Activated CD8-positive, alpha-beta T cell treated with anti-CD3 and anti-CD28 coated beads, Interleukin-2, amount 10 ng/mL, durations not matched to agents 7 days and 5 days (primary cell): ENCODE measurements at places on chromosomes 3 and 15. TPM values are rescaled to one million over a fixed set of nuclear protein-coding genes. Genes with fewer than 3 reads are reported as not detected.

DNA sequence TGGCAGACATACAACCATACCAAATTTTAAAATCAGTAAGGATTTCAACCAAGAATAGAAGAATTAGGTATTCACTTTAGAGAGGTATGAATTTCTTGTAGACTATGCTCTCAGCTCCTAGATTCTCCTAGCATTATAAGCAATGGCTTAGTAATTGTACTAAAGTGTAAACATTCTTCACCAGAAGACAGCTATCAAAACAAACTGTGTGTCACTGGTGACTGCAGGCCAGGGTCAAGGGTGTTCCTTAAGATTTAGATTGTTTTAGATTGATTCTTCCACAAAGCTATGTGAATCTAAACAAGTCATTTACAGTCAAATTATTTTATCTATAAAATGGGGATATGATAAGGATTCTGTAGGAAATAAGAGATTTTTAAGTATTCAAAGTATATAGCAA lies 23.1 kb upstream of the GP5 start:
- H3K27me3 ChIP-seq, result no peaks in the 10 kb centered on the region
- no peaks in the 10 kb centered on the region for H3K4me1 ChIP-seq
- no peak overlapping the region for H3K27ac ChIP-seq
- H3K36me3 ChIP-seq, result peaks cover 33% of the 10 kb centered on the region
- DNase-seq, result no peak

DNA sequence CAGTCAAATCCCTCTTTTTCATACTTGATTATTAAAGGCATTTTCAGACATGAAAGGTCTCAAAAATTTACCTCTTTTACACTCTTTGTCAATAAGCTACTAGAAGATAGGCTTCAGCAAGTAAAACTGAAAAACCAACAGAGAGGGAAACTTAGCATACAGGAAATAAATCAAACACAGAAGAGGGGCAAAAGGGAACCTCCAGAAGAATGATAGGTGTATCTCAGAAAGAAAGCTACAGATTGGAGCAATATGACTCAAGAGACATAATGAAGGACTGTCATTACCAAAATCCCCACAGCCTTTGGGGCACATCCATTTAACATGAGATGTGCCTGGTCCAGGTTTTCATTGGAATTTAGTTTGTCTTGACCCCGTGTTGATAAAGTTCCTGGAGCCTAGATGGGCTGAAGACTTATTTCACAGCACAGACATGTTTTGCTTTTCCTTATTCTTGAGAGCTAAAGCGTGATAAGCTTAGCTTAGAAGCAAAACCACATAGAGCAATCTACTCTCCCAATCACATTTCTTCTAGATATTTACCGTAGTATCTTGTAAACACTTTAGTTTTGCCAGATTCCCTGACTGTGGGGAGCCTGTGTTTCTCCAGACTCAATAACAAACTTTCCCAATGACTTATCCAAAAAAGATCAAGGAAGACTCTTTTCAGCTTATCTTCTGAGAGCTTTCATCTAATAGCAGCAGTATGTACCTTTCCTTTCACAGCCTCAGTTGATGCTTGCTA lies 11.7 kb downstream of the LRRFIP2 start:
- H3K27ac ChIP-seq, result peak overlapping the region; percentile 0
- H3K4me1 ChIP-seq, result peaks cover 24% of the 10 kb centered on the region
- no peak overlapping the region for H3K4me3 ChIP-seq

The FOXB1 gene
- 0.52 TPM for total RNA-seq

DNA sequence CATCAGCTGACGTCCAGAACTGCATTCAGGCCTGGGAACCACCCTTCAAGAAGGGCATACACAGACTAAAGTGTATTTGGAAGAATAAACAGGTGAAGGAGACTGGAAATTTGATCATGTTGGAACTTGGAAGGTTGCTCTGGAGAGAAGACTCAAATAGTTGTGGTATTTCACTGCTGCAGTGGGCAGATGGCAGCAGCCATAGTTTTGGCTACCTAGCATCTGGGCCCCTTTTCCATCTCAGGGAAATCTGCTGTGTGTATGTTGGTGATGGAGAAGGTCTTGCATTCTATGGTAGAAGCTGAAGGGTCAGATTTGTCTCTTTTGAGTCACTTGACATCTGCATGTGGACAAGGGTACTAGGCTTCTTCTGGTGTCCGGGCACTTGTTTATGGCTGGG lies 114.4 kb upstream of the FGF7 start:
- H3K36me3 ChIP-seq, result peaks cover 23% of the 10 kb centered on the region
- no peaks in the 10 kb centered on the region for H3K4me1 ChIP-seq
- no peak overlapping the region for H3K27ac ChIP-seq
- no peak for DNase-seq
- H3K27me3 ChIP-seq, result no peaks in the 10 kb centered on the region
- H3K4me3 ChIP-seq, result no peak overlapping the region

The TMEM207 gene
- total RNA-seq, result not detected

DNA sequence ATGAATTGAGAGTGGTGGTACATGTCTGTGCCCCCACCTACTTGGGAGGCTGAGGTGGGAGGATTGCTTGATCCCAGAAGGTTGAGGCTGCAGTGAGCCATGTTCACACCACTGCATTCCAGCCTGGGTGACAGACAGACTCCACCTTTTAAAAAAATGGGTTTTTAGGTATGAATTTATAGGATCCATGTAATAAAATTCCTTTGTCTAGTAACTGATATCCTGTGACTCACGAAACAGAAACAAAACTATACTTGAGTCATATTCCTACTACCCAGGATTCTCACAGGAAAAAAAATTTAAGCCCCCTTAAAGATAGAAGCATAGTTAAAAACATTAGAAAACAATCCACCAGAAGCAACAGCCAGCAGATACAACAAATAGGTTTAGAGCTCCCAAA lies 10.0 kb upstream of the CRTC3 start:
- no peak for DNase-seq
- H3K4me3 ChIP-seq, result no peak overlapping the region
- no peaks in the 10 kb centered on the region for H3K27me3 ChIP-seq
- peaks cover 12% of the 10 kb centered on the region for H3K4me1 ChIP-seq
- no peaks in the 10 kb centered on the region for H3K36me3 ChIP-seq
